ENCODE measurements at places on chromosomes 4 and X.

- no peak for DNase-seq
These were observed 1.9 kb upstream of the VEGFC start for GRCh38 chr4:176794651-176795050.

- no peak for DNase-seq
These were observed 26.1 kb downstream of the NUDT6 start for GRCh38 chr4:122896270-122896669.

DNA sequence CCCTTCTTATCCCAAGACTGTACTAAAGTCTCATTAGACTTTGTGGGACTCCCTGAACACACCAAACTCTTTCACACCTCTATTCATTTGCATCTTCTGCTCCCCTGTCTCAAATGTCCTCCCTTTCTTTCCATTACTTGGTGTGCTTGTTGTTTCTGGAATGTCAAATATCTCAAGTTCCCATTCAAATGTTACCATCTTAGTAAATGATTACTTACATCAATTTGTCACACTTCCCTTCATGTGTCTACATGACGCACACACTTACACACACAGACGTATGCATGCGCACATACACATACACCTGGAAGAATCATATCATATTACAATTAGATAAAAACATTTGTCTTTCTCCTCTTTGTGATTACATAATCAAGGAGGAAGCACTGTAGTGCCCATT lies 210.8 kb upstream of the TEX13C start:
- no peak for DNase-seq

- no peak for DNase-seq
These were observed 56.6 kb downstream of the ARHGAP6 start for GRCh38 chrX:11609109-11609508.

DNA sequence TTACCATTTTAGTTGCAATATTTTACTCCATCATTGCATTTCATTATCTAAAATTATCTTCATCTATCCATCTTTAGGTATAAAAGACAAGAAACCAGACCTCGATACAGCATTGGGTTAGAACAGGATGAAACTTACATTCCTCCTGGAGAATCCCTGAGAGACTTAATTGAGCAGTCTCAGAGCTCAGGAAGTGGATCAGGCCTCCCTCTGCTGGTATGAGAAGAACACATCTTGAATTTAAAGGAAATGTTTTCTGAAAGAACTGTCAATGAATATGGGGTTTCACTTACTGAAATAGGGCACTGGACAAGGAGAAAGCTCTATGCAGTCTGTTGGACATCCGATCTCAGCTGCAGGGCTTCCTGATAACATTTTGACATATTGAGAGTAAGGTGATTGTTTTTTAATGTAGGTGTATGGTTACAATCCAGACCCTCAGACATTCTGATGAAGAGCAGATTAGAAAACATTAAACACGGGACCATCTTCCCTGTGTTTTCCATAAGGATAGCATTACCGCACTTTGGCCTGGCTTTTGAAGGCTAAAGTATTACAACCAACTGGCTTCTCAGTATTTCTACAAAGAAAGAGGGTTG lies 367.2 kb downstream of the BMPR1B start:
- no peak for DNase-seq

DNA sequence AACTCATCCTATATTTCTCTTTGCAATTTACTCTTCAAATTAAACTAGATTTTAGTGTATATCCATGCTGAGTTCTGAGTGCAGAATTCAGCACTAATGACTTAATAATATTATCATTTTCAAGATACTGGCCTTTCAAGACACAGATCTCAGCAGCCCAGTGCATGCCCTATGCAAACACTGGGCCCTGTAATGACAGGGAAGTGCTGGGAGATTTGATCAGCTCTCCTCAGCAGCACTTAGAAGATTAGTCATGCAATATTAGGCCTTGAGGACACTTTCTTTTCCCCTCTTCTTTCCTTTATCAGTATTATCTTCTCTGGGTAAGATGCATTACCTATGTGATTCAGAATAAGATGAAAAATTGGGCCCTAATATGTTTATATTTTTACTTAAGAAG lies 207.1 kb downstream of the PPP3CA start:
- no peak for DNase-seq

DNA sequence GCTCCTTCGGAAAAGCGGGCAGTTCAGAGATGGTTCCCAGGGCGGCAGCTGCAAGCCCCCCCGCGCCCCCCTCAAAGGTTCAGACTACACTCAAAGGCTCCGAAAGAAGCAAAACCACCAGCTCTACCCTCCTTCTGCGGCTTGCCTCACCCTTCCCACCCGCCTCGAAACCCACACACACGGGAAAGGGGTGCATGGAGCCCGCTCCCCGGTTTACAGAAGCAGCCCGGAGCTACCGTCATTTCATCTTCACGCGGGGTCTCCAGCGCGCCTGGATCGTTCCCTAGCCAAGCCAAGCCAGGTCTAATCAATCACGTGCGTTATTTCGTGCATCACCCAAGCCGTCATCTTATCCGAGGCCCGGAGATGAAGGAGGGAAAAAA lies 1.2 kb downstream of the NLGN4X start:
- DNase-seq, result no peak

DNA sequence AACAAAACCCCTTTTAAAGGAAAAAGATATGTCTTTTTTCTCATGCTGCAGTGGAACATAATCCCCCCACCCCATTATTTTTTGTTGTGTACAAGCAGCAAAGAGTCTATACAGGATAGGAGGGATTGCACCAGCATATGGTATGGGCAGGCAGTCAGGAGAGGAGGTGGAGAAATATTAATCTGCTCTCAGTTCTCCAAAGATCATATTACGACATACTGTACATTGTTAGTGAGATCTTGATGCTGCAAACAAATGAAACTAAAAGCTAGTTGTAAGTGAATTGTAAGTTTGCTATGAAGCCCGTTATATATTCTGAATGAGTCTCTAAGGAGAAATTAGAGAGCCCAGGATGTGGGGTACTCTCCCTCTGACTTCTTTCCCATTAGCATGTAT lies 75.3 kb downstream of the RAPGEF2 start:
- DNase-seq, result no peak

- peak; percentile 46 for DNase-seq
These were observed 17.3 kb downstream of the APLN start for GRCh38 chrX:129637217-129638109.

DNA sequence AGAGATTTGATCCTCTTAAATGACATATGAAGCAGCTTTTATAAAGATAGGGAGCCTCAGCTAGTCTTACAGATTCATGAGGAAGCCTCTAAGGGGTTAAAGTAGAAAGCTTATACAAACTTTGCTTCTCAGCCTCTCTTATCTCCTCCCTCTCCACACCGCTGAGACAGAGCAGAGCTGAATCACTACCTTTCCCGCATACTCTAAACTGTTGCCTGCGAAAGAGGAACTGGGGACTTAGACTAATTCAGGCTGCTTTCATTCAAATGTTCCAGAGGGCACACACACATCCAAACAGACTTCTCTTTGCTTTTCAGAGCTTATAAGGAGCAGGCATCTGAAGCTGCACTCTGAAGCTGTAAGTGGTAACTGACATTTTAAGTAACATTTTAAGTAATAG lies at the start of gene SERTM2:
SERTM2 (plus strand) TSS at position 169 of the 400 bp plus-strand sequence. CDS start 7,213 bp downstream, outside the sequence.
- DNase-seq, result no peak

DNA sequence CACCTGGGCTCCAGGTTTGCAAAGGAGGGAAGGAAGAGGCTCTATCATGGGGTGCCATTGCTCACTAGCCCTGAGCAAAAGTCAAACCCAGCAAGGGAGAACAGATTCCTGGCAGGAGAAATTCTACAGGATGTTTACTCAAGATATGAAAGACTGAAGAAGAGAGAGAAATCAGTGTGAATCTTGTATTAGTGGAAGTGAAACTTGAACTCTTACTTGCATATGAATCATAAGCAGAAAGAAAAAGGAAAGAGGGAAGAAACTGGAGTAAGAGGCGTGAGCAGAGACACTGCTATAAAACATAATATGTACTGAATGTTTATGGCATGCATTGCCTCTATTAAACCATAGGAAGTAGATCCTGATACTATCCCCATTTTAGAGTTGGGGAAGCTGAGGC lies 60.9 kb downstream of the C4orf46 start:
- DNase-seq, result no peak

- no peak for DNase-seq
These were observed 794.7 kb downstream of the RAB28 start for GRCh38 chr4:12689457-12689856.

DNA sequence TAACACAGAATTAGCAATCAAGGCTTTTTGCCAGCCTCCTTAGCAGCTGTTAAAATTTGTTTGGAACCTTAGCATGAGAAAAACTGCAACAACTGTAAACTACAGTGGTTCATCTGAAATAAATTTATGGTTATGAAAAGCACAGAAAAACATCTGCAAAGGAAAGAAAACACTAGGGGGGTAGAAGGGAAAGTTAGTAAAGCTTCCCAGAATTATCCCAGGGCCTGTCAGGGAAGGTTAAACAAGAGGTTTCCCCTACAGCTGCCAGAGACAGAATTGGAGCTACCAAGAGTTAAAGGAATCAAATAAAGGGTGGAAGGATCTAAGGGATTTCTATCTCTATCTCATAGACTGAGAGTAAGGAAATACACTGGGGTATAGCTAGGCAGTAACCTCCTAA lies 234.7 kb upstream of the DIAPH2 start:
- no peak for DNase-seq

DNA sequence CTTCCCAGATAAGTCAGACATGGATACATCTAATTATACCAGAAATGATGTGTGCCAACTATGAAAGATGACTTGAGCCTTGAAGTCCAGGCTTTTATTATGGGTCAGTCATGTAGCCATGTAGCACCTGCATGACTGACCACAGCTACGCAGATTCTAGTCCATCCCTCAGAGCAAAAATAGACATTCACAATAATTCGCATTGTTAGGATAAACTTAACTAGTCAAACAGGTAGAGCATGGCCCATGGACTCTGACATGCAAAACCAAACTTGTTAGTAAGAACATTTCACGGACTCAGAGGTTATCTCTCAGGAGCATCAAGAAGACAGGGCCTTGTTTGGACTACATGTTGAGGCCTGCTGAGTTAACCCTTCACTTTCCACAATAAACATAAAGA lies 132.6 kb downstream of the PWWP3B start:
- DNase-seq, result no peak

DNA sequence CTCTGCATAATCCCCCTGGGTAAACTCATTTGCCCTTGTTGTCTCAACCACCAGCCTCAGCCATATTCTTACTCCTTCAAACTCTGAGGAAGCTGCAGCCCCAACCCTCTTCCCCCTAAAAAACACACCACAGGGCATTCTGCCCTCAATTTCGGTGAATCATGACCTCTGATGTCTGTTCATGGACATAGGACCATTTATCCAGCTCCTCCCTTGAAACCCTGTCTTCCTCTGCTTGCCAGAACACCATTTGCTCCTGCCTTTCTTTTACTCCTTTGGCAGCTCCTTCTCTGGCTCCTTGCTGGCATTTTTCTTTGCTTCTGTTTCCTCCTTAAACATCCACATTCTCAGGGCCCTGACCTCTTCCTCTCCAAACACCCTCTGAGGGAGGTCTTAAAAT lies 87.1 kb downstream of the ITIH6 start:
- DNase-seq, result no peak

- no peak for DNase-seq
These were observed 326.5 kb downstream of the TEX13C start for GRCh38 chrX:125646195-125646594.

GRCh38 chrX:11105080-11105479 lies 6.1 kb upstream of the HCCS start:
- DNase-seq, result no peak

GRCh38 chr4:139337612-139338011 lies 35.3 kb upstream of the NDUFC1 start:
- no peak for DNase-seq

- DNase-seq, result no peak
These were observed 222.5 kb downstream of the MGST2 start for GRCh38 chr4:139887962-139888735.

DNA sequence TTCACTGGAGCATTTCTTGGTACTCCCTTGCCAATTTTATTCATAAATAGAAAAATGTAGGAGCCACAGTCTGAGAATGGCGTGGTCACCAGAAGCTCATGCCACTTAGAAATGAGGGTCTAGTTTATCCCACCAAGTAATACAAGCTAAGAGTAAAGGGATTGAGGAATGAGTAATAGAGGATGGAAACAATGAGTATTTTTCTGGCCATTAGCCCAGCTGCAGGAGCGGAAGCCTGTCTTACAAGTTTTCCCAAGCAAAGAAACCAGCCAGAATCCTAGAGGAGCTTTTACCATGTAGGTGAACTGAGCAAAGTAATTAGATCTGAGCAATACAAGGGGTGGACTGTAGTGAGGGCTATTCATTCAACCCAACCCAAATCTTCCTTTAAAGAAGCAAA lies 160.7 kb upstream of the NPY2R start:
- no peak for DNase-seq

DNA sequence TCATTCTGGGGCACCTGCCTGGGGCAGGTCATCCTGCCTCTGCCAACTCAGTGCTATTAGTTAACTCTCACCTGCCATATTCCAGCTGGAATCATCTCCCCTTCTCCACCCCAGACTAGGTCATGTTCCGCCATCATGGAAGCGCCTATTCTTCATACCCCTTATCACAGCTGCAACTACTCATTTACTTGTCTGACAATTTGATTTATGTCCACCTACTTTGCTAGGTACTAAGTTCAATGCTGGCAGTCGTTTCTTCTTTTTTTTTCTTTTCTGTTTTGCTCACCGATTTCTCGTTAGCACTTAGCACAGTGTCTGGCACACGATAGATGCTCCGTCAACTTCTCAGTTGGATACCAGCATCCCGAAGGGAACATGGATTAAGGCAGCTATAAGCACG lies 1.1 kb upstream of the FMR1 start:
- DNase-seq, result no peak

DNA sequence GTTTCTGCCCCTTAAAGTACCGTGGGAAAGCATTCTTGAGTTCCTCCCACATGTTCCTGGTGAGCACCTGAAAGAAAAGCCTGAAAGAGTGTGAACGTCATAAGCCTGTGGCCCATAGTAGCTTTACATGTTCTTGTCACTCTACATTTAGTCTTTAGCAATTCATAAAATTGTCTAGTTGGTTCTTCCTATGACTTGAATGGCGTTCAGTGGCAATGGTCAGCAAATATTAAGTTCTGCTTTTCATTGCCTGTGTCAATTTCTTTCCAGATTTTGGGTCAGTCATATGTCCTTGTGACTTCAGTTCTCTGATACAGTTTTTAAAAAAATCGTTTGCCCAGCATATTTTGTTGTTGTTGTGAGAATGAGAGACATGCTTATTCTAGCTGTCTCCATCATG lies 650.0 kb upstream of the BOD1L1 start:
- DNase-seq, result no peak

DNA sequence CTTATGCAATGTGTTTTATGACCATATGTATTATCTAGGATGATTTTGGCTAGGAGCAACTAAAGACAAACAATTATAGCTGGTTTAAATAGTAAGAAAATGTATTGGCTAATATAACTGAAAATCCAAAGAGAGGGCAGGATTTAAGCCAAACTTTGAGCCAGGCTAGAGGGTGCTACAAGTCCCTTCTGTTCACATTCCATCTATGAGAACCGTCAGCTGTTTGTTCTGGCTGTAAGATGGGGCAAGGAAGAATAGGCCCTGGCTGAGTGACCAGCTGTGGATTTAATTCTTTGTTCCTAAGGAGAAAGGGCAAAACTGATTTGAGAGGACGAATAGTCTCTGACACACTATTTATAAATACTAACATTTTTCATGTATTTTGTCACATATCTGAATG lies 79.2 kb upstream of the UGT8 start:
- no peak for DNase-seq
